Left kidney (tissue), 8 donors: ENCODE measurements at places on chromosomes 7 and 10.

- no peak for DNase-seq
These were observed 17.6 kb downstream of the CPED1 start for GRCh38 chr7:121005996-121006584.

- peak; percentile 32 for DNase-seq
These were observed 225.2 kb upstream of the PRSS58 start for GRCh38 chr7:142482891-142483658.

GRCh38 chr10:130455111-130455695, 319.0 kb downstream of the GLRX3 start:
- no peak for DNase-seq

- DNase-seq: no peak
These were observed 43.6 kb downstream of the RAB11FIP2 start for GRCh38 chr10:118003126-118003525.

GRCh38 chr10:9296190-9296589, 1241.7 kb downstream of the GATA3 start:
- DNase-seq: no peak

DNA sequence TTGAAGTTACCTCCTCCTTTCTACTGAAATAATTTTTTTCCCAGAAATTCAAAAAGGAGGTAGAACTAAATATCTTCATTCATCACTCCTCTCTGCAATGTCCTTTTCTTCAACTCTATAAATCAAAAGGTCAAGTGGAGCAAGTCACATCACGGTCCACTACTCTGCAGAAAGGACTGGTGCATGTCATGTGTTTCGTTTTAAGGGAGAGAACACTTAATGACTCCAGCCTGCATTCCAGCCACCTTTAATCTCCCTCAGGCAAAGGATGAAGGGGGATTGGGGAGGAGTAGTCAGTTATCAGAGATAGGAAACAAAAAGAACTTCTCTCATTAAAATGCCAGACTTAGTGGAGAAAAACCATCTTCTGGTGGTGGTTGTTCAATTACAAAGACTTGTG, 78.9 kb downstream of the ANK3 start:
- peak; percentile 18 for DNase-seq

DNA sequence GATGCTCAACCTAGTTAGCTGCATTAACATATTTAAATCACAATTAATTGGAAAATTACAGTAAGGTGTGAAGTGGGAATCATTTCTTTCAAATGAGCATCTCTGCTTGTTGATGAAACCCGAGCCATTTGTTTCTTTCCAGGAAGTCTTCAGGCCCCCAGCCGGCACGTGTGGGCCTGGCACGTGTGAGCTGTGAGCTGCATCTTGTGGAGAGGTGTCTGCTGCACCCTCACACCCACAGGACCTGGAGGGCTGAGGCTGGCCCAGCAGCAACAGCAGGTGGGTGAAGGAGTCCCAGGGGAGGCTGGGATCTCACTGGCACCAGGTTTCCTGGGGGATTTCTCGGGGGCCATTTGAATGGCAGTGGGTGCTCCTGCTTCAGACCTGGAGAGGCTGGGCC, 372.5 kb upstream of the MKI67 start:
- no peak for DNase-seq

DNA sequence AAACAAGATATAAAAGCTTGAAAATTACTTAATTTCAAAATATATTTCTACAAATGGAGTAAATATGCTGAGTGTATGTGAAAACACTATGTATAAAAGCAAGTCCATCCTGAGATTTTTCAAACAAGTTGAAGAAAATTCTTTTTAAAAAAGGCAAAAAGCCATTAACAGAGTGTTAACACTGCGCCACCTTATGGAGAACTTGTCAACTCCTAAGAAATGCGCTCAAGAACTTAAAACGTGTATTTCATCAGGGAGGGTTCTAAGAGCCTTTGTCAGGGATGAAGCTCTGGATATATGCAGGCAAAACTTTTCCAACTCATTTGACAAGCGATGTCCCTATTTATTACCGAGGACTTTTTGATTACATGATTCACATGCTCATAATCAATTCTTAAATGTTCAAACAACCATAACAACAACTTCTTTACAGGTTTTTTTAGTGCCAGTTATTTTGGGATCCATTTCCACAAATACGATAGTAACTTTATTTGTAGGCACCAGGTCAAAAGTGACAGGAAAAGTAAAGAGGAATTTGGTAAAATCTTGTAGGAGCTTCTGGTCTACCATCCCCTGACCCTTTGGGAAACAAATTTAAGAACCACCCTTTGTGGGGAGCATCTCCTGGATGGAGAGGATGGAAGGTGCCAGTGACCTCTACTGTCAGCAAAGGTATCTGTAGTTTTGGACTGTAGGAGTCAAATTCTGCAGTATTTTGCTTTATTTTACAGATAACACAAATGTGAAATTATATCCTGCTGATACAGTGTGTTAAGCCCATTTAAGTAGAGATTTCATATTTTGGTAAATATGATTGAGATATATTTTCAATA, 23.2 kb downstream of the CALCR start:
- no peak for DNase-seq

DNA sequence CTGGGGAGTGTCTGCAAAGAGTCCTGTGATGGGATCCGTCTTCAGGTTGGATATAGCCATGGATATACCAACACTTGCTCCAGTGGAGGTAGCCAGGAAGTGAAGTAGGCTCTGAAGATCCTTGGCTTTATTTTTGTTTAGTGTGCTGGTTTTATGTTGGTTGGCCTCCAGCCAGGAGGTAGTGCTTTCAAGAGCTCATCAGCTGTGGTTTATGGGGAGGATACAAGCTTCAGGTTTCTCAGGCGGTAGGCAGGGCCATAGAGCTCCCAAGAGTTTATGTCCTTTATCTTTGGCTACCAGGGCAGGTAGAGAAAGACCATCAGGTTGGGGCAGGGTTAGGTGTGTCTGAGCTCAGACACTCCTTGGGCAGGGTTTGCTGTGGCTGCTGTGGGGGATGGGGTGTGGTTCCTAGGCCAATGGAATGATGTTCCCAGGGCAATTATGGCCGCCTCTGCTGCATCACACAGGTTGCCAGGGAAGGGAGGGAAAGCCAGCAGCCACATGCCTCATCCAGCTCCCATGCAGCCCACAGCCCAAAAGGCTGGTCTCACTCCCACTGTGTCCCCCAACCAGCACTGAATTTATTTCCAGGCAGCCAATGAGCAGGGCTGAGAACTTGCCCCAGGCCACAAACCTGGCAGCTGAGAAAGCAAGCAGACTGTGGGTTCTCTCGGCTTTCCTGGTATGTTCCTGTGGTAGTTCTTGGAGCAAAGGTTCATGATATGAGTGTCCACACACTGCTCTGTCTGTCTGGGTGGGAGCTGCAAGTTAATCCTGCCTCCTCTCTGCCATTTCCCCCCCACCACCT, 67.0 kb upstream of the PRLHR start:
- DNase-seq: no peak

GRCh38 chr10:32241946-32242345, 105.0 kb downstream of the EPC1 start:
- no peak for DNase-seq

GRCh38 chr7:6332386-6332785, 60.0 kb upstream of the CYTH3 start:
- DNase-seq: no peak

DNA sequence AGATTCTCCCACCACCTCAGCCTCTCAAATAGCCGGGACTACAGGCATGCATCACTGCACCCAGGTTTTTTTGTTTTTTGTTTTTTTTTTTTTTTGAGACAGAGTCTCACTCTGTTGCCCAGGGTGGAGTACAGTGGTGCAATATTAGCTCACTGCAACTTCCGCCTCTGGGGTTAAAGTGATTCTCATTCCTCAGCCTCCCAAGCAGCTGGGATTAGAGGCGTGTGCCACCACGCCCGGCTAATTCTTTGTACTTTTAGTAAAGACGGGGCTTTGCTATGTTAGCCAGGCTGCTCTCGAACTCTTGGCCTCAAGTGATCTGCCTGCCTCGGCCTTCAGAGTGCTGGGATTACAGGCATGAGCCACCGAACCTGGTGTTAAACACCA, 107.5 kb upstream of the KIF5B start:
- no peak for DNase-seq

DNA sequence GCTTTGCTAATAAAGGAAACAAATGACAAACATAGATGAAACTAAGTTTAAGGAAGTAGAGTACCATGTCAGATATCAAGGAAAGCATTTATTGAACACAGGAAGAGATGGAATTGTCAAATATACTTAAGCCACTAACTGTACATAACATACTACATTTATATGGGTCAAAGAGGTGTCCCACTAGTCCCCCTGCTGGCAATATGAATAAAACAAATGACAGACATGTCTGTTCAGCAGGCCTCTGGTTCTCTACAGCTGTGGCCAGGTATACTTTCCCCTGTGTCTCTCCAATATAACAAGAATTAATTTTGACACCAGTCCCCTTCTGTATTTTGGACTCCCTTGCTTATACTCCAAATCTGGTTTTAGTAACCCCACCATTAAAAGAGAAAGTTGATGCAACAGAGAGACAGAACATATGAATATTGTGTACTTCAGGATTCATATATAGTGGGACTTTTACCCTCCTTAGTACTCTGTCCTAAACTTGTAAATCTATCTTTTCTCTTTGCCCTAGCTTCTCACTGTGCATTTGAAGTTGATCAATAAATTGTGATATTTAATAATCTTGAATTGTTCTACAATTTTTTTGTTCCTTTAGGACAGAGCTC, 42.9 kb downstream of the CD36 start:
- DNase-seq: no peak

DNA sequence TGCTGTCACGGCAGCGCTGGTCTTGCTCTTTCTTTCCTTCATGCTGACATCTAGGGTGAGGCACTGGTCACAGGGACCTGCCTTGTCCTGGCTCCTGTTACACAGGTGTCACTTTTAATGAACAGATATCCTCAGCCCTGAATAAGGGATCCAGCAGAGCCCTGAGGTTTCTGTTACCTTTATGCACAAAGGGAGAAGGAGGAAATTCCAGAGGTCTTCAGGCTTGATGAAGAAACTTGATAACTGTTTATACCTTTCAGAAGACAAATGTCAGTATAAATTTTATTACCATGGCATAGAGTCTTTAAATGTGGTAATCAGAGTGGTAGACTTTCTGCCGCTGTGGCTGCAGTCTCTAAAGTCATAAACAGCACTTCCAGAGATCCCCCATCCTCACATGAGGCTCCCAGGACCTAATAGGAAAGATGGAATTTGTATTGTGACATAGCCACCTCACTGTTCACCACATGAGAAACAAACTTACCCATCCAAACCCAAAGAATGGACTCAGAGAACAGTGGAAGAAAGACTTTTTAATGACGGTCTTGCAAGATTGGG, 2.7 kb downstream of the LRRC27 start:
- no peak for DNase-seq

DNA sequence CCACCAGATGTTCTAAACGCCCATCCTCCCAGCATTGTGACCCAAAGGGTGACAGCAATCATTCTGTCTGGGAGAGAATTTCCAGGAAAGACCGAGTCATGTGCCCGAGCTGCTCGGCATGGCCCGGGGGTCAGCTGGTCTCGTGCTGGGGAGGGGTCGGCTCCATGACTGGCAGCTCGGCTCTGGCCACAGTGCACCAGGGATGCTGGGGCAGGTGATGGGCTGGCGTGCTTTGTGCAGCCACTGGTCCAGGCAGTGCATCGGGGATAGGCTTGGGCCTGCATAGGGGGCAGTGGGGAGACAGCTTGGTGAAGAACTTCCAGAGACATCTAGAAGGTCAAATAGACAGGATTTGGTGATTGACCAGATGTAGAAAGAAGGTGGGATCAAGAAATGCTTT, 39.2 kb upstream of the PSMG3 start:
- DNase-seq: no peak

DNA sequence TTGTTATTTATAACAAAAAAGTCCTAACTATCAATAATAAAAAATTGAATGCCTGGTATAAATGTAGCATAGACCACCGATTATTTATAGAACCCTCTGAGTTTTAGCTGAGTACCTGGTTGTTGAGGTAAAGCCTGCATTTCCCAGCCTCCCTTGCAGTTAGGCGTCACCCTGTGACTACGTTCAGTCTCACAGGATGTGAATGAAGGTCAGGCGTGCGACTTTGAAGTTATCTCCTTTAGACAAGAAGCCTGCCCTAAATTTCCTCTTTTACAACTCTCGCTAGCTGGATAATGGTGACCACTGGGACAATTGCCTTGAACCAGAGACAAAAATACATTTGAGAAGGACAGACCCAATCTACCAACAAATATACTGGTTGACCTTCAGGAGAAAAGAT, 67.5 kb upstream of the TES start:
- no peak for DNase-seq

DNA sequence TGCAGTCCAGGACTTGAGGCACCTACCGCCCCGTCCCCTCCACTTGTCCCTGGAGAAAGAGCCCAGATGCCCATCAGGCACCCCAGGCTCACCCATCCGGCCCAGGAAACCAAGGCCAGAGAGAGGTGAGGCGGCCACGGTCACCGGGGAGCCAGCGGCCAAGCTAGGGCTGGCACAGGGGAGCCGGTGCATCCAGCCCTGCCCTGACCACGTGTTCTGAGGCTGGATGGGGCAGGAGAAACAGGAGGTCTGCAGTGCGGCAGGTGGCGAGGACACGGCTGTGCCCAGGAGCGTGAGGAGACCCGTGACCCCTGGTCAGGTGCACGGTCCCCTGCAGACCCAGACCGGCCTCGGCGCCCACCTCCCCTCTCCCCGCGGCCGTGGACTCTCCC, 27.6 kb downstream of the UNCX start:
- DNase-seq: no peak

DNA sequence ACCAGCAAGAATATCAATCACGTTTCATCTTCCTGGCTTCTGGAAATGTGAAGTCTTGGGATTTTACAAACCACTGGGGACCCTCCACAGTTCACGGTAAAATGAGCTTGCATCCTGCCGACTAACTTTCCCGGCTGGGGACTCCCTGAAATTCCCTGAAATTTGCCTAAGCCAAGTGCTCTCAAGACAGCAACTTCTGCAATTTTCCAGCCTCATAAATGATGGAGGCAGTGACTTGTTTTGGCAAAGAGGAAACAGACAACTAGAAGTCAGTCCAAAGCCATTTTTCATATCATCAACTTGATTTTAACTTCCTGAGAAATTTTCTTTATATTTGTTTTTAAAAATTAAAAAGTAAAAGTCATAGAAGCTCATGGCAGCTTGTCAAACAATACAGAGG, 212.3 kb downstream of the FANK1 start:
- no peak for DNase-seq

- no peak for DNase-seq
These were observed 12.6 kb upstream of the OR6B1 start for GRCh38 chr7:143987513-143987912.

GRCh38 chr10:24984906-24985305, 31.1 kb downstream of the ENKUR start:
- DNase-seq: no peak

DNA sequence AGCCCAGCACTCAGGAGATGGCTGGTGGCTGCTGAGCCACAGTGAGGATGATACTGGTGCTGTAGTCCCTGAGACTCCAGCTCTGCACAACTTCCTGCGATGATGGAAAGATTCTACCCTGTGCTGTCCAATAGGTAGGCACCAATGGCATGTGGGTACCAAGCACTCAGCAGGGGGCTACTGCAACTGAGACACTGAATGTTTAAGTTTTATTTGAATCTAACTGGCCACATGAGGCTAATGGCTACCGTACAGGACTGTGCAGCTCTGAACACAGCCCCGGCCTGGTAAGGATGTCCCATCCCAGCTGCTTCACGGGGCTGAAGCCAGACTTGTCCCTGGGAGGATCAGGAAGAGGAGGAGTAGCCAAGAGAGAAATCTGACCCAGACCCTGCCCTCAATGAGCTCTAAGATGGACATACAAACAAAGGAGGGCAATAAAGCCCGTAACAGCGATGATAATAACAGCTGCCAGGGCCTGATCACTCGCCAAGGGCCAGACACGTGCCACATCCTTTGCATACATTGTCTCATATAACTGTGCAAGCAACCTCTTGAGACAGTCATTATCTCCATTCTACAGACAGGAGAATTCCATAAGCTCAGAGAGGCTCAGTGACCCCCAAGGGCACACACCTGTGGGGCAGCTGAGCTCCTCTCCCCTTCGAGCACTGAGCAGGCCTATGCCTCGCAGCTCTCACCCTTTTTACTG, 3.8 kb downstream of the GPRIN2 start:
- DNase-seq: no peak
